ENCODE measurements at places on chromosomes 16 and 17. TPM values are rescaled to one million over a fixed set of nuclear protein-coding genes. Genes with fewer than 3 reads are reported as not detected.

The LPCAT2 gene
- total RNA-seq = 5.7 TPM

The UBB gene
- total RNA-seq = 2,371 TPM

The FLYWCH1 gene
- 28.3 TPM for total RNA-seq

The KRTAP9-4 gene
- total RNA-seq = not detected

The SOX9 gene
- 11.2 TPM for total RNA-seq

The CRISPLD2 gene
- total RNA-seq = 3.0 TPM

The KRT24 gene
- total RNA-seq = not detected

The ATP2A1 gene
- 4.1 TPM for total RNA-seq

The QPRT gene
- 1.0 TPM for total RNA-seq

The TNFRSF17 gene
- not detected for total RNA-seq

The EVI2B gene
- total RNA-seq = 0.10 TPM

The CCL14 gene
- total RNA-seq = not detected

The SLFN13 gene
- total RNA-seq = 4.2 TPM

The MIEF2 gene
- total RNA-seq = 11.2 TPM

The PPP1R1B gene
- not detected for total RNA-seq

The KRT12 gene
- total RNA-seq = not detected

The INCA1 gene
- 1.5 TPM for total RNA-seq

The TEDC2 gene
- total RNA-seq = 23.5 TPM

The PIK3R6 gene
- total RNA-seq = not detected

The GGT6 gene
- not detected for total RNA-seq

The ABCC12 gene
- 0.09 TPM for total RNA-seq

The CACNG1 gene
- not detected for total RNA-seq

The MFSD6L gene
- total RNA-seq = not detected

The KRT15 gene
- 4.1 TPM for total RNA-seq

The CDC6 gene
- 58.6 TPM for total RNA-seq

The CCL4 gene
- not detected for total RNA-seq

The NPIPA5 gene
- 0.75 TPM for total RNA-seq

The ZNF768 gene
- 45.4 TPM for total RNA-seq

The WNT9B gene
- total RNA-seq = not detected

The TRIM72 gene
- 0.02 TPM for total RNA-seq

The PIRT gene
- total RNA-seq = not detected

The CCL13 gene
- total RNA-seq = not detected

The KRTAP2-2 gene
- not detected for total RNA-seq

The TEX19 gene
- total RNA-seq = 0.43 TPM

The WWP2 gene
- 24.4 TPM for total RNA-seq

The SNX20 gene
- total RNA-seq = not detected
